ENCODE measurements at places on chromosomes 12 and 14.
A peak's percentile ranks its signal among the peaks of the same experiment; 100 is the strongest.

DNA sequence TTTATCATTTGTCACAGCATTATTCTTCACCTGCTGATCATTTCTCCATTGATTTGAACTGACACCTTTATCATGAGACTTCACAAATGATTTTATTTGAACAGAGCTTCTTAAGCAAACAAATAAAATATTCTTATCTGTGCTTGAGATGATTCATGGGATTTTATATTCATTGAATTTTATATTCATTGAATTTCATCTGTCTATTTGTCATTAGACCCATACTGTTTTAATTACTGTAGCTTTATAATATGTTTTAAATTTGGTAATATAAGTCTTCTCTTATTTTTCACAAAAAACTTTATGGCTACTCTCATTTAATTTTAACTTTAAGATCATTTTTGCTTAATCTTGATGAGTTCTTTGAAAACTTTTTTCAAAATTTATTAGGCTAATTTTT lies 777.4 kb upstream of the TBX3 start:
- DNase-seq, result no peak

GRCh38 chr12:55044135-55044534 lies 24.4 kb downstream of the NEUROD4 start:
- DNase-seq, result no peak

DNA sequence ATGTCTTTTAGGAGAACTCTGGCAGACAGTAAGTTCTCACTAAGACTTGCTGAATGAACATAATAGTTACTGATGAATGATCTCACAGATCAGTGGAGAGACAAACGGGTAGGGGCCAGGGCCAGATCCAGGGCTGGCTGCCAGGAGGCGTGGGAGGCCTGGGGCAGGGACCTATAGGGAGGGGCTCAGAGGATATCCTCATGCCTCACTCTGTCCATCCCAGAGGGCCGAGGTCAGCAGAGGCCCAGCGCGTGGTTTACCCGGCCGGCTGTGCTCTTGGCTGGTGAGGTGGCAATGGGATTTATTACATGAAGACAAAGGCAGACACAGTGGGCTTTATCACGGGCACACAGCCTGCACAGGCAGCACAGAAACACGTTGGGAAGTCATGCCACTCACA lies 85.4 kb downstream of the CHGA start:
- DNase-seq, result no peak

- no peak for DNase-seq
Observed at GRCh38 chr12:107557589-107558100, 128.0 kb upstream of the PWP1 start.

DNA sequence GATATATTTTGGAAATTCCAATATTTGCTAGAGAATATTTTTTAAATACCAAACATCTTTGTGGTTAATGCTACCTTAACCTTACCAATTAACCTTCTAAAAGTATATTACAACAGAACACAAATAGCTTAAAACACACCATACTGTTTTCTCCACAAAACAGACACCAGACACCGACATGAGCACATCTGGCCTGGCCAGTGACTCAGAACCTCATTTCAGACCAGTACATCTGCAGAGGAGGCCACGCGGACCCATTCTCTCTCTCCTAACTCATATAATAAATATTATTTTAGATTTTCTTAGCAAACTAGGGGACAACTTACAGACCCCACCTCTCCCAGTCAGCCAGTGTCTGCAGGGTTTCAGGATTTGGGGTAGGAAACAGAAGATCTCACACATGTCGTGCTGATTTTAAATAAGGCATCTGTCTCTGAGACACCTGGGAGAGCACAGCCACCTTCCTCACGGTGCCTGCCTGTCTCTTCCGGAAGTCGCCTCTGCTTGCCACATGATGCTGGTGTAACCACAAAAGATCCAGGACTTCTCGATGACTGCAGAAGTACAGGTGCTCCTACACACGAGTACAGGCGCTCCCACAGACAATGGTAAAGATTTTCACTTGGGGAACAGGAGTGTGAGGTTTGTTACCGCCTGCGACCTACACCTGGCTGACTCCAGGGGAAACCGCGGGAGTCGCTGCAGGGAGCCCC lies 9.7 kb upstream of the ANKLE2 start:
- DNase-seq, result no peak

DNA sequence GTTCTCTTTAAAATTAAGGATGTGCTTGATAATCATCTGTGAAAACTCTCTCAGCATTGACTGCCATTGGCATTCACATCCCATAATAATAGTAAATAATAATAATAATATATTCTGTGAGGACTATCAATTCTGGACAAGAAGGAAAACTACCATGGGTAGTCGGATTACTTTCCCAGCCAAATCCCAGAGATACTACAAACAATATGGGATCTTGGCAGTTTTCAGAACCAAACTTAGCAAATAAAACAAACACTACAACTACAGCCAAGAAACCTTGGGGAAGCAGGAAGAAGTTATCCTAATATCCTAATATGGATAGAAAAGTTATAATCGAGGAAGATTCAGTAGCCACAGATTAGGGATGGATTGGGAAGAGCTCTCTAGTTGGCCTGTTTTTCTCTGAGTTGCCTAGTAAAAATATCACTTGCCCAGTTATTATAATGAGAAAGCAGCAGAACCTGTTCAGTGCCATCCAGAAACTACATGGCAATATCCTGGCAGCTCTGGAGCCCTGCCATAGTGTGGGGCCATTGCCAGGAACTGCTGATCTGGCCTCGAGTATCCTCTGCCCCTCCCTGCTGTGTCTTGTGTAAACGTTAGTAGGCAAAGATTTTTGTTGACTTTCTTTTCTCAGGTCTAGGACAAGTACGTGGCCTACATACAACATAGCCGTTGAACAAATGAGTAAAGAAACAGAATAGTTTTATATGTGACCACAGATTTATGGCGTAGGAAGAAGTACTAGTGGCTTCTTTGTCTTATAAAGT lies 193.5 kb downstream of the SLC2A13 start:
- no peak for DNase-seq

DNA sequence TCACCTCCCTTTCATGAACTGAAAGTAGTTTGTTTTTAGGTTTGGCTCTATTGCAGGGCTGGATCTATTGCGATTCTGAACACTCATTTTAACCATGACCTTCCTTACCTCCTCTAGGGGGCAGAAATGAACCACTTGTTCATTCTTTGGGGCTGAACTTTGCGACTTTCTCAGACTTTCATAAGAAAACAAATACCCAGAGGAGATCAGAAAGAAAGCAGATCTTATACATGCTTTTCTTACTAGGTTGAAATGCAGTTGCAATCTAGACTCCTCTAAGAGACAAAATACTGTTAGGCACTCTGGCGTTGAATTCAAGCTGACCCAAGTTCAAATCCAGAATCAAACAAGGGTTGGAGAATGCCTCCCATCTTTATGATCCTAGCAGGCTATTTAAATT lies 32.6 kb upstream of the PLEKHG3 start:
- DNase-seq, result peak; percentile 36

GRCh38 chr14:58663494-58664111 lies 25.8 kb downstream of the DACT1 start:
- peak; percentile 90 for DNase-seq

DNA sequence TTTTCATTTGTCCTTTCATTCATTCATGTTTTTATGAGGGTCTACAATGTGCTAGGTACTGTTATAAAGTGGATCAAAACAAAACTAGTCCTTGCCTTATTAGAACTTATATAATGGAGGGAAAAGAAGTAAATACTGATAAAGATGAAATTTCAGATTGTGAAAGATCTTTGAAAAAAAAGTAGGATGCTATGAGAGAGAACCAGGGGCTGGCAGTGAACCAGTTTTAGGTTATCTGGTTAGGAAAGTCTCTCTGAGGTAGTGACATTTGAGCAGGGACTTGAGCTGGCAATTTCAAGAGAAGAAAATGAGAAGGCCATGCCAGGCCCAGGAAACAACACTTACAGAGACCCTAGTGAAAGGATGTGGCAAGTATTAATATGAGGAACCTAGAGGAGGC lies 57.3 kb upstream of the E2F7 start:
- DNase-seq, result no peak

GRCh38 chr12:53076461-53076860 lies 2.7 kb downstream of the SPRYD3 start:
- no peak for DNase-seq

GRCh38 chr14:95841668-95842067 lies 35.0 kb upstream of the TUNAR start:
- DNase-seq, result no peak

- no peak for DNase-seq
Observed at GRCh38 chr12:23614280-23614679, 335.2 kb downstream of the SOX5 start.

DNA sequence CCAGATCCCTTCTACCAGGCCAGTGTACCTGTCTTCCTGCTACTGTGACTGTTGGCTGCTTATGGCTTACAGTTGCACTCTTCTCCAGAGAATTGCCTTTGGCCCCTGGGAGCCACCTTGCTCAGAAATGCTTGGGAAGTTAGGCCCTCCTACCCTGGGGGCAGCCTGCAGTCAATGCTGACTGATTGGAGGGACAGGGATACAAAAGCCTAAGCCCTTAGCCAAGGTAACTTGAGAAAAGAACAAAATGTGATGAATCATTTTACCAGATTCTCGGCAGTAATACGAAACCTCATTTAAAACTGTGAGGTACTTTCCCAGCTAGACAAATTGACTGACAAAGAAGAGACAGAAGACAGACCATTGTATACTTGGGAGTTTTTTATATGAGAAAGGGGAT lies 47.3 kb downstream of the PTCSC3 start:
- DNase-seq, result no peak

GRCh38 chr14:96538097-96538989 lies 36.2 kb downstream of the PAPOLA start:
- no peak for DNase-seq

GRCh38 chr12:25058658-25059058 lies 109.8 kb upstream of the BCAT1 start:
- no peak for DNase-seq

GRCh38 chr14:90796329-90796728 lies 19.9 kb downstream of the TTC7B start:
- DNase-seq, result no peak

GRCh38 chr12:6241495-6241894 lies 41.3 kb downstream of the CD9 start:
- no peak for DNase-seq

- no peak for DNase-seq
Observed at GRCh38 chr12:86261142-86261541, 5.0 kb upstream of the MGAT4C start.

DNA sequence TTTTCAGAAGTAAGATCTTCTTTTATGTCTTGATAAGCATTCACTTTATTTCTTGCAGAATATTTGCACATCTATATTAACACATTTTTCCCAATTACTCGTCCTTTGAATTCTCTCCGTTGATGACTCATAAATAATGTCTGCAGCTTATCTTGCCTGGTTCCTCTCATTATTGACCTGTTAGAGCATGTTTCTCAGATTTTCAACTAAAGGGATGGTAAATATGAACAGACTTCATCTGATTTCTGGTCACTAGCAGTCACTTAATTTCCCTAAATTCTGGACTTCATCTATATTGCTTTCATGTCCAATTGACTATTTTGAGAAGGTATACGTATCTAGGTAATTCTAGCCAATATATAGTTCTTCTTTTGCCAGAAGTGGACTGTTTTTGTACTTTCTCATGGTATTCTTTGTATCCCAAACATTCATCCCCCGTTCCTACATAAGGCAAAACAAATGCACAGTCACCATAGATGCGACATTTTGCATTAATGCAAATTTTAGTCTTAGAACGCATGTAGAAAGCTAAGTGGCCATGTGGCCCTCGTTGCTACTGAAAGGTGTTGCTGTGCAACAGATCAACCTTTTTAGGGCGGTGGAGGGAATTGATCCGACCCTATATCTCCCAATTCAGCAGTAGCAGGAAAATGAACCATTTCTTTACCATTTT lies 6.2 kb downstream of the PIK3C2G start:
- DNase-seq, result no peak

DNA sequence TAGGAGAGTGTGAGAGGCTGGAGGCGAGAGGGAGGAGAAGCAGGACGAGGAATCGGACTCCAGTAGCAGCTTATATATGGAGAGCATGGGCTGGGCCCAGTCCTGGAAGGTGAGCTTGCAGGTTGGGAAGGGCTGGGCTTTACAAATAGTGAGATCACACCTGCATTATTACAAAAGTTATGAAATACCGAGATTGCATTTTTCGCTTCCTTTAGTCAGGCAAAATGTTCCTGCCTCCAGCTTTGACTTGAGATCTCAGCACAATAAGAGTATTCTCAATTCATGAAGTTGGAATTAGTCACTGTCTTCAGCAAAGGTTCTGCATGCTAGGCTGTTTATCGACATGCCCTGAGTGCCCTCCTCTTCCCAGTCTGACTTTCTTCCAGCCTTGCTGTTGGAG lies at the start of gene KRT6B:
KRT6B (minus strand) TSS at position 46 of the 400 bp plus-strand sequence. CDS start 68 bp downstream, outside the sequence.
- no peak for DNase-seq

- DNase-seq, result no peak
Observed at GRCh38 chr12:43104494-43104893, 447.5 kb downstream of the ADAMTS20 start.

GRCh38 chr14:65731933-65732506 lies 319.5 kb downstream of the FUT8 start:
- no peak for DNase-seq

GRCh38 chr12:75690296-75690955 lies 179.0 kb upstream of the KRR1 start:
- DNase-seq, result no peak

DNA sequence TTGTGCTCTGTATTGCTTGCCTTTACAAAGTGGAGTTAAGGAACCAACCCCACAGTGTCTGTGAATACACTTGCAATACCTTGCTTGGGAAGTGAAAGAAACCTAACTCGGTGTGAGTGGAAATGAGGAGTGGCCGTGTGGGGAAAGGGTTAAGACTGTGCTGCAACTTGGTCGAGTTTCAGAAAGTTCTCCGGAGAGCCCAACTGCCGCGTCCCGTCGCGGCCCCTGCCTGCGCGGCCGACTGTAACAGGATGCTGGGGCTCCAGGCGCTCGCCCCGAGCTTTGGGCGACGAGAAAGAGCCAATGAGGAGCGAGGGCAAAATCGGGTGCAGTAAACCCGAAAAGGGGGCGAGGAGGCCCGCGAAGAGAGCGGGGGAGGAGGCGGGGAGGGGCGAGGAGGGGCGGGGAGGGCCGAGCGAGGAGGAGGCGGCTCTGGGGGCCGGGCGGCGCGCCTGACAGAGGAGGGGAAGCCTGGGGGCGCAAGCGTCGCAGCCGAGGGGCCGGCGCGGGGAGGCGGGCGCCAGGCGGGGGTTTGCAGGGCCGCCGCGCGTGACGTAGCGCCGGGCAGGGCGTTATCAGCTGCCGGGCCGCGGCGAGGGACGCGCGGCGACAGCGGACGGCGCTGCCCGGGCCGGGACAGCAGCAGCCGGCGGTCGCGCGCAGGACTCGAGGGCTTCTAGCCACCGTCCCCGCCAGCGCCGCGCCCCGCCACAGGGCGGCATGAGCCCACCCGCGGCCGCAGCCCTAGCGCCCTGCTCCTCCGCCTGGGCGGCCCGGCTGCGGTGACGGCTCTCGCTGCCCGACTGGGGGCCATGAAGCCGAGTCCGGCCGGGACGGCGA lies at the start of gene DACT1:
DACT1 (plus strand) TSS at position 572 of the 840 bp plus-strand sequence; CDS start at position 813, 241 bp downstream.
- DNase-seq, result no peak

- DNase-seq, result no peak
Observed at GRCh38 chr14:77099425-77100167, 1.5 kb downstream of the CIPC start.

DNA sequence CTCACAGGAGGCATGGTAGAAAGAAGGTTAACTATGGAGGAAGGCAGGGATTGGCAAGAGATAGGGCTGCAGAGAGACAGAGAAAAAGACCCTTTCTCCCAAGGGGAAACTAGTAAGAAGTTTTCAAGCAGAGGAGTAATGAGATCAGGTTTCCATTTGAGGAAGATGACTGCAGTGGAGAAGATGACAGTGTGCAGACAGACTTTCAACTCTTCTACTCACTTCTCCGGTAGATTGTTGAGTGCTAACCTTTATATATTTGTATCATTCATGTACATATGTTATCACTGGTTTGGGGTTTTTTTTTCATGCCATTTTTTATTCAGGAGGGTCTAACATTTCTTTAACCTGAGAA lies 5.9 kb upstream of the B3GNT4 start:
- no peak for DNase-seq
